EL (cell line): ENCODE measurements at places on chromosomes 11 and 22.

- no peak for DNase-seq
Measured at GRCh38 chr22:27406389-27406861, 395.1 kb downstream of the MN1 start.

GRCh38 chr22:24592058-24592850 is 619 bp downstream of the LRRC75B start:
- DNase-seq = peak; percentile 20

DNA sequence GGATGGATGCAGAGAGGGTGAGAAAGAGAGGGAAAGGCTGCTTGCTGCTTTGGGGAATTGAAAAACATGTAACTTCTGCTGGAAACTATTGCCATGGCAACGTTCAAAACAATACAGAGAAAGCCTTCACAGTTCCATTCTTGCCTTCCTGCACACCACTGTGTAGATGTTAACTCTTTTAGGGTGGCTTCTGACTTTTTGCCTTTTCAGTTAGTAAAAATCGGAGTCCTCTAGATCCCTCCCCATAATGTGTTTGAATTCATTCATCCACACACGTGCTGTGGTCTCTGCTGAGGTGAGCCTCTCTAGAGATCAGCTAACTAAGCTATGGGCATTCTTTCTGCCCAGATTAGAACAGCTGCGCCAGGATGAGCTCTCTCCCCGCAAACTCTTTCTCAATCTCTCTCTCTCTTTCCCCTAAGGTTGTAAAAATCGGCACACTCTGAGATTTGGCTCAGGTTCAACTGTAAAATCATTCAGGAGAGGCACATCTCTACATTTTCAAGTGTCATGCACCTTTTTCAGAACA is 1178.3 kb downstream of the LRRC4C start:
- DNase-seq = no peak

- no peak for DNase-seq
Measured at GRCh38 chr11:6790546-6790945, 7.7 kb downstream of the OR2AG1 start.

DNA sequence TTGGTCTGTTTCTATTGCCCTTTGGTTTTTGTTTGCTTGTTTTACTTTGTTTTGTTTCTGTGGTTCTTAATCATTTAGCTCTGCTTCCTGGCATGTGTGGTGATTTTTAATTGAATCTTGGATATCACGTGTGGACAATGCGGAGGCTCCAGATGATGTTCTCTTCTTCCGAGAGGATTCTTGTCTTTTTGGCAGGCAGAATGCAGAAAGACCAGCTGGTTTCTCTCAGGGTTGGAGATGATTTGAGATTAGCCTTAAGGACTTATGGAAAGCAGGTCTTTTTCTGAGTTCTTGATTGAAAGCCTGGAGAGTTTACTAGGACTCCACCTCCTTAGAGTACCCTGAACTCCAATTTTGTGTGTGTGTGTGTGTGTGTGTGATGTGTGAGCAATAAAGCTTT is 21.0 kb upstream of the ANO1 start:
- no peak for DNase-seq

- no peak for DNase-seq
Measured at GRCh38 chr11:30860146-30860545, 274.0 kb upstream of the MPPED2 start.

GRCh38 chr11:125256541-125257189 is 92.1 kb downstream of the PKNOX2 start:
- no peak for DNase-seq

DNA sequence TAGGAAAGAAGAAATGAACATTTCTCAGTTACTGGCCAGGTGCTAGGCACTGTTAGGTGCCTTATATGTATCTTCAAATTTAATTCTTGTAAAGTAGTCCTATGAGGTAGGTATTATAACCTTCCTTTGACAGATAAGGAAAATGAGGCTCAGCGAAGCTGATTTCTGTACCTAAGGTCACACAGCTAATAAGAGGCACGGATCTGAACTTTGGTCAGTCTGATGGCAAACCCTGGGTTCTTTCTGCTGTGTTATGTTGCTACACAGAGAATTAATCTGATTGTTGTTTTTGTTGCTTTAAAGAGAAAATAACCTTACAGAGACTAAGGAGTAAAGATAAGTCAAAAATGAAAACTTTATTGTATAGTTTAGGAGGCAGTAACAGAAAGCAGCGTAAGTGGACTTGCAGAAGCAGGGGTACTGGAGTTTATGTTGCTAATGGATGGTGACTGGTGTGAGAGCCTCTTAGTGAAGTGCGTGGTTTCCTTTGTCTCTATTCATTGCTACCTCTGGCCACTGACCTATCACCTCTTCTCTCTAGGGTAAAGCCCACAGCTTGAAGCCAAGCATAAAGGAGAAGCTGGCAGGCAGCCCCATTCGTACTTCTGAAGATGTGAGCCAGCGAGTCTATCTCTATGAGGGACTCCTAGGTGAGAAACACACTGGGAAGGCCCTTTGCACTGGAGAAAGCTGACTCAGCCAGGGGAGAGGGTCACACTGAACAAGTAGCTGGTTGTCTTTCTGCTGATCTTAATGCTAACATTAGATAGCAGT is 38.3 kb downstream of the MADD start:
- DNase-seq = no peak

GRCh38 chr11:77819921-77820564 is 479 bp downstream of the RSF1 start:
- DNase-seq = peak; percentile 49

DNA sequence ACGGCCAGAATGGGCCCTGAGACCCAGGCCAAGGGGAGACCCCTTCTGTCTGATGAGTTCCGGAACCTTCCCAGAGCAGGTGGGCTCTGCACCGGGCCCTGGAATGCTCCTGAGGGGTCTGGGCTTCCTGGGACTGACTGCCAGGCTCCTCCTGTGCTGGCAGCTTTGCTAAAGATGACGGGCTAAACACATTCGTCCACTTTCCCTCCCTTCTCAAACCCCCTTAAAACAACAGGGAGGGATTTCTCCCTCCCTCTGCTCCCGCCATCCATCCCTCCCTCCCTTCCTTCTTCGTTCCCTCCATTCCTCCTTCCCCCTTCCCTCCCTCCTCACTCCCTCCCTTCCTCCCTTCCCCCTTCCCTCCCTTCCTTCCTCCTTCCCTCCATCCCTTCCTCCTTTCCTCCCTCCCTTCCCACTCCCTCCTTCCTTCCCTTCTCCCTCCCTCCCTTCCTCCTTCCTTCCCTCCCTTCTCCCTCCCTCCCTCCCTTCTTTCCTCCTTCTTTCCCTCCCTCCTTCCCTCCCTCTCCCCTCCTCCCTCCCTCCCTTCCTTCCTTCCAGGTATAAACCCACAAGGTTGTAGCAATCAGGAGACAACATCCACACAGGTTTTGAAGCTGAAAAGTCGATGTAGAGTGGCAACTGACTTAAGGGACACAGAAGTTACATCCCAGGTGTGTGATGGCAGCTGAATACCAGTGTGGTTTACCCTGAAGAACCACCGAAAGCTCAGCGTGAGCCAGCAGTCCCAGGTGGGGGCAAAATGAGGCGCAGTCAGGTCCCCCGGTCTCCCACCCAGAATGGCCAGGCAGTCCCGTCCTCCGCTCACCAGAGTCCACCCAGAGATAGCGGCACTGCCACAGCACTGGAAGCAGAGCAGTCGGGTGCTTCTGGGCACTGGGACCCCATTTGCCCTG is 18.8 kb upstream of the MGAT3 start:
- DNase-seq = no peak

DNA sequence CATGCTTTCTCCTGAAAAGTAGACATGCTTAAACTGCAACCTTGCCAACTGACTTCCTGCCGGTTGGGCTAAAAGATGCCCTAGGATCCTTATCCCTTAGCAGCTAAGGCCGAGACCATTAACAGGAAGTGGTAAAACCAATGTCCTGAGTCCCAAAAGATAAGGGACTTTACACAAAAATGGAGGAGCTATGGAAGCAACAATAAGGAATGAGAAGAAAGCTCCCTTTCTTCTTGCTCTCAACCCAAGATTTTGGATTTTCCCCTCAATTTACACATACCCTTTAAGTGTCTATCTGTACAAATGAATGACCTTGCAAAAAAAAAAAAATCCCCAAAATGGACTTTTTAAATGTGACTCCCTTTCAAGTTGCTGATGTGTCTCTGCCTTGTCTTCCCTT is 11.1 kb downstream of the MRPL17 start:
- no peak for DNase-seq

GRCh38 chr11:64801158-64801464 is 1.9 kb downstream of the MAP4K2 start:
- DNase-seq = no peak

- DNase-seq = peak; percentile 96
Measured at GRCh38 chr11:36361901-36362391, 65.9 kb downstream of the PRR5L start.

DNA sequence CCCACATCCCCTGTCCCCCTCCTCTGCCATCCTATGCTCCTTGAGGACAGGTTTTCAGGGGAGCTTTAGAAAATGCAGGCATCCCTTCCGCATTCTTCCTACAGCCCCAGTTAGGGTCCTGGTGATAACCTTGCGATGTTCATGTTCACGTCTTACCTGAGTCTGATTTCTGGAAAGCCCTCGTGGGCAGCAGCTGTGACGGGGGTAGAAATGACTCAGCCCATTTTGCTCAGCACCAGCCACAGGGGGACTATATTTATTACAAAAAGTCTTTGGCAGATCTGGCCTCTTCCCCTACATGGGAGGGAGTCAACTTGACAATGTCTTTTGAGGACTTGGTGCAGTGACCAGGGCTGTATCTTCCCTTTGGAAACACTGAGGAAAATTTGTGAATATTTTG is 12.3 kb downstream of the PKNOX2 start:
- no peak for DNase-seq

- no peak for DNase-seq
Measured at GRCh38 chr11:125925247-125925740, 20.6 kb upstream of the VSIG10L2 start.

DNA sequence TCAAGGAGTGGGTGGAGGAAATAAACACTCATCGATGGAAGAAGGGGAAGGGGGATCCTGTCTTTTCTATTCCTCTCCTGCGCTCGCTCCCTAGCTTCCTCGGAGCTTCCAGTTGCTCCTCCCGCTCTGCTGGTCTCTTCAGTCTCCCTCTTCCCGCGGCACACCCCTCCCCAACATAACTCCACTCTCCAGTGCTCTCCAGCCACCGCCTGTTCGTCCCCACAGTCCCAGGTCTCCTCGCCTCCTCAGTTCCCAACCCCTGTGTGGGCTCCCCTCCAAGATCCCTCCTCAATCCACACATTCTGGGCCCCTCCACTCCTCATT is 438 bp downstream of the ZW10 start:
- DNase-seq = peak; percentile 48
